Chondrocyte (in vitro differentiated cells): ENCODE measurements at places on chromosomes 1 and 21.

DNA sequence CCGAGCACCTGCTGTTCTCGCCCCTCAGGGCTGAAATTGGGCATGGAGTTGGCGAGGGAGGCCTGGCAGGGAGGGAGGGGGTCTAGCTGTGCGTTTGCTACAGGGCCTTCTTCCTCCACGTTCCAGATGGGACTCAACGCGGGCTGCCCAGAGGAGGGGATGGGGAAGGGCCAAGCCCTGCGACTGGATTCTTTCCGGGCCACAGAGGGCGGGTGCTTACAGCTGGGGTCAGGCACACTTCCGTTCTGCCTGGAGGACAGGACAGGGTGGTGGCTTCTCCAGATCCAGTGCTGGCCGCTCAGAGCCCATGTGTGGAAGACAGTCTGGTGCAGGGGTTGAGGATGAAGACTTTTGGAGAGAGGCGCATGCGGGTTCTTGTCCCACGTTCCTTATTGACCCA lies 90.0 kb downstream of the EDEM3 start:
- DNase-seq: no peak

DNA sequence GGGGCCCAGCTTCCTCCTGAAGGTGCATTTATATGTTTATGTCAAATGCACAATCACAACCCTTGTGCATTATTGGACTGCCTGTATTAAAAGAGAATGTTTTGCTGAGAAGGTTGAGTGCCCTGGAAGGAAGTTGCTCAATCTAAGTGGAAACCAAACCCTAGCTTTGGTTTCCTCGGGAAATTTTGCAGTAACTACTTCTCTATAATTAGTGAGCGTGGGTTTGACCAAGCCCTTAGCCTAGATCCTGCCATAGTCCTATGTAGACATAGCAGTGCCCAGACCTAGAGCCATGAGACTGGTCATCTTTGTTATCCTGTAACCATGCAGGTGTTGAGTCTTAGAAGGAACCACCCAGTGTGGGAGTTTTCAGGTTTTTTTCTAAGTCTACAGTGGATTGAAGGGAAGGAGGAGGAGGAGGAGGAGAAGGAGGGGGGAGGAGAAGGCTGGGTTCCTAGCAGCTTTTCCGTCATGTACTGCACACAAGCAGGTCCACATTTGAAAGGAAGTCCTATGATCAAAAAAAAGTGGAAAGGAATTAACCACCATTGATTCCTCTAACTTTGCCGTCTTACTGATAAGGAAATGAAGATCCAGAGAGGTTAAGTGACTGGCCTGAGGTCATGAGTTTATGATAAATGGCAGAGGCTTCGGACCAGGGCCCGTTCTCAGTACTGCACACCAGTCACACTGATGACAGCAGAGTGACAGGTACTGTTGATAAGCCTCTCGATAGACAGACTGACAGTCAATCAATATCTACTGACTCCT lies 72.2 kb upstream of the LYST start:
- no peak for DNase-seq

DNA sequence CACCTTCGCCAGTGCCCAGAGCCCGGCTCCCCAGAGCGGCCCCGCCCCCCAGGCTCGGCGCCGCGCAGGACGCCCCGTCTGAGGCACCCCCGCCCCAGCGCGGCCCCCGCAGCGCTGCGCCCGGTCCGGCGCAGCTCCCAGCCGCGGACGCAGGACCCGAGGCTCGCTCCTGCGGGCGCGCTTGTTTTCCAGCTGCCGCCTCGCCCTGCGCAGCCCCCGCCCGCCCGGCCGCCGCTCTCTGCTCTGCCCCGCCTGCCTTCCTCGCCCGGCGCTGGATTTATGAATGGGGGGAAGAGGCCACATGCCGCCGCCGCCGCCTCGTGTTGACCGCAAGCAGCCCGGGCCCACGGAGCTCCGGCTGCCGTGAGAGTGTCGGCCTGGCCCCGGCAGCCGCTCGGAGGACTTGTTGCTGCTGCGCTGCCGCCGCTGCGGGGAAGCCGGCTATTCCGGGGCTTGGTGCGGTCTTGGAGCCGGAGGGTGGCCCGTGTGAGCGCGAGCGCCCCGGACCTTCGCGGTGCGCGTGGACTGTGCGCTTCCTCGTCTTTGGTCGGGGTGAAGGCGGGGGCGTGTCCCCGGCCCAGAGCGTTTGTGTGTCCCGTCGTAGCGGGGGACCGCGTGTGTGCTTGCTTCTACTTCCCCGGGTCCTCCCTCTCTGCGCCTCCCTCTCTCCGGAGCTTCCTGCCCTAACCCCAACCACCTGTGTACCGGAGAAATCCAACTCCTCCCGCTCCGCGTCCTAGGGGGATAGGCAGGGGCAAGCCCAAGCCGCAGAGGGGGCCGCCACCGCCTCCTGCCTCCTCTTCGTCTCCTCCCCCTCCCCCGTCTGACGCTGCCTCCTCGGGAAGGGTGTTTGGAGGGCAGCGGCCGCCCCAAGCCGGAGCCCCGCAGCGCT lies 736 bp downstream of the KCNC4 start:
- no peak for DNase-seq

DNA sequence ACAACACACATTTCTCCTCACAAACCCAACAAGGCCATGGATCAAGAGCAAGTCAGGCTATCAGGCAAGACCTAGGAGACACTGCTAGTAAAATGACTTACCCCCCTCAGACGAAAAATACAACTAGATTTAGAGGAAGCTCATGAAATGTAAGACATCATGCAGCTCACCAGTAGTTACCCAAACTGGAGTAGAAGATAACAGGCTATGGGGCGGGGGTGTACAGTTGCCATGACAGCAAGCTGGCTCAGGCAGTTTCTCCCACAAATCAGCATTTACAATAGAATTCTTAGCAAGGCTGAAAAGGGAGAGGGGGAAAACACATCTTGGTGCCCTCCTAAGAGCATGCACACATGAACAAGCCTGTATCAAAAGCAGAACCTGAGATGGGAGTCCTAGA lies 13.9 kb downstream of the TPM3 start:
- no peak for DNase-seq

DNA sequence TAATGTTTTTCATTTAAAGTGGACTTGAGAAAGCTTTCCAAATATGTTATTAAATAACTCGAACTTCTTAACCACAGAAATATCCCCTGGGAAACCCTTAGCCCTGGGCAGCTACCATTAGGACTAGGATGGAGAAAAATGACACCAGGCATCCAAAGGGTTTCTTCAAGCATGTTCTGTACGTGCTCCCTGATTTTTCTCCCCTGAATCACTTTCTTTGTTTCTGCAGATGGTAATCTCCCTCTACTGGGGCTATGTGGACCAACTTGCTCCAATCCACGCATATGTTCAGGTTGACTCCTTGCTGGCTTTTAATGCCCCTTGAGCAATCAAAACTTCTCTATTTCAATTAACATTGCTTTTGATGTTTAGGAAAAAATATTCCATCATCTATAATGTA lies 312.7 kb upstream of the C1orf87 start:
- DNase-seq: no peak

GRCh38 chr1:33322109-33322508 lies 1.2 kb upstream of the A3GALT2 start:
- DNase-seq: peak; percentile 39

- DNase-seq: no peak
Measured at GRCh38 chr1:158290321-158290844, 660 bp downstream of the CD1C start.

DNA sequence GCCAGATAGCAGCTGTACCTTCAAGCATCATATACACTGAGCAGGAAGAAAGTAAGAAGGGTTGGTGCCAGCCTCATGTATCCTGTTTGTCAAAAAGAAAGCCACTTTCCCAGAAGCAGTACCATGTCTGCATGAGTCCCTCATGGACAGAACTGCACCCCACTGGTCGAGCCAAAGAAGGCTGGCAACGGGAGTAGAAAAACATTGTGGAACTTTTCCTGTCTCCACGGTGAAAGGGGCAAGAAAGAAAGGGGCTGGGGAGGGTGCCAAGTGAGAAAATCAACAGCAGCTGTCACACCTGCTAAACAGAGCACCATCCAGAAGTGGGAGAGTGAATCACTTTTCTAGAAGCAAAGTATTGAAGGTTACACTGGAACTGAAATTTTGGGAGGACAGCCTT lies 621.7 kb downstream of the LMO4 start:
- no peak for DNase-seq

- no peak for DNase-seq
Measured at GRCh38 chr1:151801846-151802245, 3.4 kb downstream of the LINGO4 start.
